ENCODE measurements at places on chromosomes 13 and 19. TPM values are rescaled to one million over a fixed set of nuclear protein-coding genes. Genes with fewer than 3 reads are reported as not detected.

GRCh38 chr13:100694722-100695508 lies 20.3 kb upstream of the TMTC4 start:
- DNase-seq: peak; percentile 81

DNA sequence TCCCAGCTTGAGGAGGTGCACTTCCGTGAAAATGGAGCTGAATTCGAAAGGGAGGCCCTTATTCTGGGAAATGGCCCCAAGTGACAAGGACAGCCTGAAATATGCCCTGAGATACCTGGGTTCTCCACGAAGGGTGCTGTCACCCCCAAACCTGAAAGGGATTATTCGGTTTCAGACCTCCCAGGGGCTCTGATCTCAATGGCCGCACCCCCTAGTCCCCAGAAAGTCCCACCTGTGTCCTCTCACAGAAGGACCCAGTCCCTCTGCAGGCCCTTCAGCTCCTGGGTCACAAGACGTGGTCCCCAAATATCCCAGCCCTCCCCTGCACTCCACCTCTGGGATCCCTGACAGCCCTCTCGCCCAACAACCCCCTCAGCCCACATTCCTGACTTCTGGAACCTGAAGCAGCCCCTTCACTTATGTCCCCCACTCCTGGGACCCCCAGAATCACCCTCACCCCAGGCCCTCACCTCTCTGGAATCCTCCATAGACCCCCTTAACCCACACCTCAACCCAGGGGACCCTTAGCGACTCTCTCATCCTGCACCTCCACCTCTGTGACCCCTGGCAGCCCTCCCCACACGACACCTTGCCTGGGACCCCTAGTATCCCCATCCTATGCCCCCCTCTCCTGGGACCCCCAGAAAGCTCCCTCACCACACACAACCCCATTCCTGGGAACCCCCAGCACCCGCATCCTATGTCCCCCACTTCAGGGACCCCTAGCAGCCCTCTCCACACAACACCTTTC lies 606 bp downstream of the SYNGR4 start:
- DNase-seq: no peak

GRCh38 chr13:113475280-113475679 lies 15.2 kb downstream of the DCUN1D2 start:
- DNase-seq: no peak

DNA sequence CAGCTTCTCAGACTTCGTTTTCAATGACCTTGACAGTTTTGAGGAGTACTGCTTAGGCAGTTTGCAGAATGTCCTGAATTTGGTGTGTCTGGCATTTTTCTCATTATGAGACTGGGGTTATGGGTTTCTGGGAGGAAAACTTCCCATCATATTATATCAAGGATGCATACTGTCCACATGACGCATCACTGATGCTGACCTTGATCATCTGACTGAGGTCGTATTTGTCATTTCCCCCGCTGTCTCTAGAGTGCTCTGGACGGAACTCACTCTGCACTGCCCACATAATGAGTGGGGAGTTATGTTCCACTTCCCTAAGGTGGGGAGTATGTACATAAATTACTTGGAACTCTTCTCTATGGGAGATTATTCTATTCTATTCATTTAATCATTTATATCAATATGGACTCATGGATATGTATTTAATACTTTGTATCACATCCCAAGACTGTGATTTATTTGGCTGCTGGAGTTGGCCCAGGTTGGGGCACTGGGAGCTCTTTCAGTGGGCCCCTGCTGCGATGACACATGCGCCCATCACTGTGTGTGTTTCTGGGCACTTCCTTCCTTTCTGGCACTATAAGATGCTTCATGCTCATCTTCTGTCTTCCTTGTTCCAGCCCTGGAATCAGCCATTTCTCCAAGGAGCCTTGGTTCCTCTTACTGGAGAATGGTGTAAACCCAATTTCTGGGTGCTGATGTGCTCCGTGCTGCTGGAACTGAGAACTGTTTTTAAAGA lies 138.6 kb downstream of the MIPEP start:
- no peak for DNase-seq

- DNase-seq: no peak
These were observed 53.5 kb downstream of the KATNAL1 start for GRCh38 chr13:30253830-30254229.

- no peak for DNase-seq
These were observed 51.8 kb downstream of the TSSK6 start for GRCh38 chr19:19463348-19464117.

- DNase-seq: no peak
These were observed 5.6 kb downstream of the TEX29 start for GRCh38 chr13:111325941-111326620.

DNA sequence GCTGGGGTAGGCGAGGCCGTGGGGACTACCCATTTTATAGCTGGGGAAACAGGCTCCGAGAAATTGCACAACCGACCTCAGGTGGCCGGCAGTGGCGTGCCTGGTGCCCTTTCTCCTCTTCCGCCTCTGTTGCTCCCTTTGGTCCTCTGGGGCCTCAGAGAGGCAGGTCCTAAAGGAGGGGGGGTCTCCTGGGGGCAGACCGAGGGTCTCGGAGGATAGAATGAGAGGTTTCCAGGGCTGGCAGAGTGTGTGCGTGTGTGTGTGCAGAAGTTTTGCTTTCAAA lies 11.3 kb downstream of the STX10 start:
- no peak for DNase-seq

GRCh38 chr19:51479531-51480331 lies 1.4 kb downstream of the CEACAM18 start:
- DNase-seq: no peak

DNA sequence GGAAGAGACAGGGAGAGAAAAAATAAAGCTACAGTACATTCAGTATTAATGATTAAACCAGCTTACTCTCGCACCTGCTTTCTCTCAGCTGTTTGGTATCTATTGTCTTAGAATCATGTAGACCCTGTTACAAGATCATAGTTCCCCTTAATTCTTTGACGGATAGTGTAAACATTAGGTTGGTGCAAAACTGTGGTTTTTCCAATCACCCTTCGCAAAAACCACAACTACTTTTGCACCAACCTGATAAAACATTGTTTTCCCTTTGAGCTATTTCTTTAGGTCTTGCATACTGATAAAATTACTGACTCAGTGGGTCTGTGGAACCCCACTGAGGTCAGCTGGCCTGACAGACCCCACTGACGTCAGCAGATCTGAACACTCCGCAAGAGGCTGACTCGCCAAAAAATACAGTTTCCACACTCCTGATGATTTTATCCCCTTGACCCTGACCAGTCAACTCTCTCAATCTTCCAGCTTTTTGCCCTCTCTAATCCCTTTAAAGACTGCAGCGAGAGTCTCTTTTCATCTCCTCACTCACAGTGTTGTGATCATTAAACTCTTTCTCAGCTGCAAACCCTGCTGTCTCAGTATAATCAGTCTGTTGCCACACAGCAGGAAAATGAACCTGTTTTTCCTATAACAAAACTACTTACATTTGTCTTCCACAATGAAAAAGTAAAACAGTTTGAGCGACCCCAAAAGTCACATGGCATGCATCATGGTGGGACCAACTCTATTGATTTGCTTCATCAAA lies 123.9 kb downstream of the SLITRK6 start:
- DNase-seq: no peak

DNA sequence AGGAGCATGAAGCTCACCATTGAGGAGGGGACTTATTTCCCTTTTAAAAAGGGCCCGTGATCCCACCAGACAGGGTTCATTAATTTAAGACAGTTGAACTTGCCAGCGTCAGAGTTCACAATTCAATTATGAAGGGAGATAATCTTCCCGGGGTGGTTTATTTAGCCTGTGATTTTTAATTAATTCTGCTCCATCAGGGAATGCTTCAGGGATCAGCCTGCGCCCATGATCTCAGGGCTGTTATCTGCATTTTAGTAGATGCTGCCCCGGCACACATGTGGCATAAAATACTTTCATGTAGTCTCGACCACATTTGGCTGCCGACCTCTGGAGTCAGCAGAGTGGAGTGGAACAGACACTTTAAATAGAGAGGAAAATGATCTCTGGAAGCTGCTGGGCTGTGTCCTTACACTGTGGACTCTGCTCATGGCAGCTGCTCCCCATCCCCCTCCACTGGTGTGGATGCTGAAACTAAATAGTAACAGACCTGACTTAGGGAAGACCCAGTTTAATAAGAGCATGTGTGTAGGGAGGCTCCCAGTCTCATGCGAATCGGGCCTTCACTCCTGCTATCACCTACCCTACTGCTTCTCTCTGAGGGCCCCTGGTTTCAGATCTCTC lies 256.9 kb downstream of the TEX29 start:
- no peak for DNase-seq

- peak; percentile 78 for DNase-seq
These were observed 6.7 kb upstream of the ERFL start for GRCh38 chr19:41934849-41935374.

DNA sequence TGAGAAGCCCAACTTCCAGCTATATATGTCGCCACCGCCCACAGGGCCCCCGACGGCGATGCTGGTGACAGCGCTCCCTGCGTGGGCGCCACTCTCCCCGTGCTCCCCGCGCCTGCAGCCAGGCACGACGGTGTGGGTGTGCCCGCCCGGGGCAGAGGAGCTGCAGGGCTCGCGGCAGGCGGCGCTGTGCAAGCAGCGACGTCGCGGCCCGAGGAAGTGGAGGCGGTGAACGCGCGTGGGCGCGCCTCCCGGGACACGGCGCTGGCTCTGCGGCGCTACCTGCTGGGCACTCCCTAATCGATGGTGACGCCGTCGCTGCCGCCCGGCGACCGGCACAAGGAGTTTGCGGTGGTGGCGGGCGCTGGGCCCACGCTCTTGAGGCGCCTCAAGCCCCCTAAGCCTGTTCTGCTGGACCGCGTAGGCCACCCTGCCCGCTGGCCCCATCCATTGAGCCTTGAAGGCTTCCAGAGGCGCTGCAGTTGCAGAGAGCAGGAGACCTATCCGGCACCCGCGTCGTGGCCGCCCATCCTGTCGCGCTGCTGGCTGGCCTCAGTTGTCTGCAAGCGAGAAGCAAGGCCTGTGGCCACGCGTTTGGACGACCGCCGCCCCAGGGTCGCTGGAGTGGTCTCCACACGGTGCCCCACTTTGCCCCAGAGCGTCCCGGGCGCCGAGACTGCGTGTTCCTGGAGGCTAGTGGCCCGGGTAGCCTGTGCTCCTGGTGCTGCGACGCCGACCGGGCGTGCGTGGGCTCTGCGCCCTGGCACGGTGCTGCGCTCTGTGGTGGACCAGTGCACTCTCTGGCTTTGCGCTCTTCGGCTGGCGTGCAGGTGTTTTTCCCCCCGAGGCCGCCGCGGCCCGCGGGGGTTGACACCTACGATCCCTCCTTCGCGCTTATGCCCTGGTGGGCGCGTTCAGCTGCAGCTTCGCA lies 23.1 kb downstream of the LRFN3 start:
- no peak for DNase-seq

DNA sequence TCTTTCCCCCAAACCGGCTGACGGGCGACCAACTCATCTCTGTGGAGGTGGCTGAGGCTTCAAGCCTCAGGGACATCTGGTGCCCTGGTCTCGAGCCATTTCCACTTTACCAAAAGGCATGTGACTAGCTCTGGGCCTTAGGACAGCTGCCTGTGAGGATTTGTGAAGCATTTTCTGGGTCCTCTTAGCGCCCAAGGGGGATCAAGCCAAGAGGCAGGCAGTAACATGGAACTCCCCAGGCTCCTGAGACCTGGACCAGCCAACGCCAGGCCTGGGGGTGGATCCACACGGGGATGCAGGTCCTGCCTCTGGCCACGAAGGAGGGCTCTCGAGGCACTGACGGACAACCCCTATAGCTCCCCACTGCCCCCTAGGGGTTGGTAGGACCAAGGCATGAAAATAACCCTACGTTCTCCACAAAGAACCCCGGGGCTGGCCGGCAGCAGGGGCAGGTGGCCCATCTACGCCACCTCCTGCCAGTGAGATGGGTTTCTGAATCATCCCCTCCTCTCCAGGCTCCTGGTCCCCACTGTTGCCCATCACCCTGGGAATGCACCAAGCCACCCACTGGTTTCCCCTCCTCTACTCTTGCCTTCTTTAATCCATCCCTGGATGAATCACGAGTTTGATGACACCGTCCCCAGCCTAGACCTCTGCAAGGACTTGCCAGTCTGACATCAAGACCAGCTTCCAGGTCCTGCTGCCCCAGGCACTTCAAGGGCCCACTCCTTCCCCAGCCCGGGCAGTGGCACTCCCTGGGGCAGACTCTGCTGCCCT lies 7.0 kb upstream of the MYDGF start:
- DNase-seq: peak; percentile 70

GRCh38 chr13:34942732-34943435 lies 814 bp downstream of the NBEA start:
- no peak for DNase-seq

GRCh38 chr19:5038631-5039271 lies 69.8 kb downstream of the KDM4B start:
- DNase-seq: peak; percentile 46

DNA sequence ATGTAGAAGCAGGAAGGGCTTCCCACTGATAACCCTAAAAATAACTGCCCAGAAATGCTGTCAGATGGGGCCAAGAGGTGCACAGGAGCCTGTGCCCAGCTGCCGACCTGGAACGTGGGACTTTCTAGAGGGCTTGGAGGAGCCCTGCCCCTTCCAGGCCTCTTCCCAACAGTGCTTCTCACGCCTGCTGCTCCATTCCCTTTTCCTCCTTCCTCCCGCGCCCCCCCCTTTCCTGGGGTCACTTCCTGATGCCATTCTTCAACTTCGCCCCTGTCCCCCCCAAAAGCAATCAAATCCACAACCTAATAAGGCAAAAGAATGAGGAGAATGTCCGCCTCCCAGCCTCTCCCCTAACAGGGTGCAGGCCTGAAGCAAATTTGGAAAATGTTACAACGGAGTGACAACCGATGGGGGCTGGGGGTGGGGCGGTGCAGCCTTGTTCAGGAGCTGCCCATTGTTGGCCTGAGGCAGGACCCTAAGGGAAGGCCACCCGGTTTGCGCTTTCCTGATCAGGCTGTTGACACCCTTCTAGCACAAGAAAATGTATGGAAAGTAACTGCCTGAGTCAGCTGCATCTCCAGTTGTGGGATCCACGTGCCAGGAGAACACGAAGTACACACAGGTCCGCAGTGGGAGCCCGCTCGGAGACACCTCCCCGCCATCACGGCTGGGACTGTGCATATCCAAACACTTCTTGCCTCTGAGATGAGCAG lies 18.7 kb downstream of the ACTN4 start:
- DNase-seq: no peak

DNA sequence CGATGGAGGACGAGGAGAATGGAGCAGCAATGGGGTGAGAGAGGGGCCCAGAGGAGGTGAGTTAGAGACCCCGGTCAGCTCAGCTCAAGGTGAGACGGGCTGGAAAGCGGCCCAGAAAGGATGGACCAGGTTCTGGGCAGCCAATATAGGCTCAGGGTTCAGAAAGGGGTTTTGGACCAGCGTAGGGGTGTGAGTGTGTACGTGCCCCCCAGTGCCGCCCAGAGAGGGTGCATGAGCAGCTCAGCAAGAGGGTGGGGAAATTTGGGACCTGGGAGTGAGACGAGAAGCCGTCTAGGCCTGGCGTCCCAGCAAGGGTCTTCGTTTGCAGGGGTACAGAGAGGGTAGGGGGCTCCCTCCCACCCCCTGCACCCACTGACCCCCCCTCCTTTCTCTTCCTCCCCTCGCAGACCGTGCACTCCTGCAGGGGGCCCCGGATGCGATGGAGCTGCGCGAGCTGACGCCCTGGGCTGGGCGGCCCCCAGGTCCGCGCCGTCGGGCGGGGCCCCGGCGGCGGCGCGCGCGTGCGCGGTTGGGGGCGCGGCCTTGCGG lies 12.1 kb downstream of the FUT6 start:
- DNase-seq: no peak

DZIP1 gene
- total RNA-seq: 20.1 TPM

IGFL3 gene
- total RNA-seq: not detected

ZNF534 gene
- total RNA-seq: not detected

ZNF708 gene
- 5.0 TPM for total RNA-seq

ATP1A3 gene
- 1.2 TPM for total RNA-seq

Data from SK-MEL-5 (cell line).